ENCODE measurements at places on chromosomes 7 and 10. TPM values are rescaled to one million over a fixed set of nuclear protein-coding genes. Genes with fewer than 3 reads are reported as not detected.

TMEM178B gene
- polyA plus RNA-seq = 5.7 TPM

DNA sequence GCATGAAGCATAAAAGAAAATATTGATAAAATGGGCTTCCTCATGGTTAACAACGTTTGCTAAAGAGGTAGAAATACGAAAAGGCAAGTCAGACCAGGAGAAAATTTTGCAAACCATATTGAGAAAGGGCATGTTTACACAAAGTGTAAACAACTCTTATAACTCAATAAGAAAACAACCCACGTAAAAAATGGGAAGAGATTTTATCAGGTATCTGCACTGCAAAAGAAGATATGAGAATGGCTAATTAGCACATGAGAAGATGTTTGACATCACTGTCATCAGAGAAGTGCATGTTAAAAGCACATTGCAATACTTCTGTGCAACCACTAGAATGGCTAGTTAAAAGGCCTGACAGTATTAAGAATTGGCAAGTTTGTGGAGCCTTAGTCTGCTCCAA, 99.5 kb downstream of the VPS50 start:
- H3K36me3 ChIP-seq = peaks cover 5% of the 10 kb centered on the region
- no peaks in the 10 kb centered on the region for H3K27me3 ChIP-seq
- H3K4me3 ChIP-seq = no peak overlapping the region
- DNase-seq = no peak
- H3K4me1 ChIP-seq = no peaks in the 10 kb centered on the region

MEOX2 gene
- 5.1 TPM for polyA plus RNA-seq

DNA sequence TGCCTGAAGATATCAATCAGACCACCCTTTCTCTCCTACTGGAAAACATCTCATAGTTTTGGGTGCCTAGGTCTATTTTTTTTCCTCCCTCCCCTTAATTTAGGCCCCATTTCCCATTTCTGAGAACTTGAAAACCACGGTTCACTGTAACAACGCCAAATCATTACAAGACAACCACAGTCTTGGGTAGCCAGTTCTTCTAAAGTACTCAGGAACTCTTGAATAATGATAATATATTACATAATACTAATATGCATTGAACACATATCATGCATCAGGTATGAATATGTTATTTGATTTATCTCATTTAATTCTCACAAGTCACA, 185.1 kb upstream of the ADO start:
- no peak for DNase-seq
- no peaks in the 10 kb centered on the region for H3K27me3 ChIP-seq
- H3K36me3 ChIP-seq = no peaks in the 10 kb centered on the region

DNA sequence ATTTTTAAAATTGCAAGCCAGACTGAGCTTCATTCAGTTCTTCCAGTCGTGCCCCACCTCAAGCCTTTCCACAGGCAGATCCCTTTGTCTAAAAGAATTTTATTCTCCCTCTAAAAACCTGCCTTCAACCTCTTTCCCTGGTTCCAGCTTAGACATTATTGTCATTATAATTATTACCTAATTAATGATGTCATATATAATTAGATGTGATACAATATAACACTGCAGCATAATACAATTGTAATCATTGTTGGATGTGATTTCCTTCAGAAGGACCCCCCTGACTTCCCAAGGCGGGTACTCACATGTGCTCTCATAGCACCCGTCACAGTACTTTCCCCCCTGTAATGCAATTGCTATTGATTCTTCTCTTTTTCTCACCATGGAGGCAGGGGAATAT, 88.6 kb downstream of the GPAM start:
- no peaks in the 10 kb centered on the region for H3K27me3 ChIP-seq
- no peak overlapping the region for H3K27ac ChIP-seq
- DNase-seq = no peak
- no peak overlapping the region for H3K4me3 ChIP-seq
- H3K36me3 ChIP-seq = no peaks in the 10 kb centered on the region

- peaks cover 18% of the 10 kb centered on the region for H3K4me1 ChIP-seq
- no peak for DNase-seq
- no peak overlapping the region for H3K27ac ChIP-seq
- no peaks in the 10 kb centered on the region for H3K36me3 ChIP-seq
- no peak overlapping the region for H3K4me3 ChIP-seq
Measured at GRCh38 chr7:94311515-94311914, 83.2 kb upstream of the COL1A2 start.

CH25H gene
- polyA plus RNA-seq = 0.24 TPM

GRCh38 chr10:22505911-22506685, 160.8 kb downstream of the SPAG6 start:
- H3K4me1 ChIP-seq = no peaks in the 10 kb centered on the region
- no peaks in the 10 kb centered on the region for H3K27me3 ChIP-seq
- H3K27ac ChIP-seq = no peak overlapping the region
- H3K36me3 ChIP-seq = no peaks in the 10 kb centered on the region
- DNase-seq = no peak

DENND10 gene
- polyA plus RNA-seq = 7.9 TPM

DNA sequence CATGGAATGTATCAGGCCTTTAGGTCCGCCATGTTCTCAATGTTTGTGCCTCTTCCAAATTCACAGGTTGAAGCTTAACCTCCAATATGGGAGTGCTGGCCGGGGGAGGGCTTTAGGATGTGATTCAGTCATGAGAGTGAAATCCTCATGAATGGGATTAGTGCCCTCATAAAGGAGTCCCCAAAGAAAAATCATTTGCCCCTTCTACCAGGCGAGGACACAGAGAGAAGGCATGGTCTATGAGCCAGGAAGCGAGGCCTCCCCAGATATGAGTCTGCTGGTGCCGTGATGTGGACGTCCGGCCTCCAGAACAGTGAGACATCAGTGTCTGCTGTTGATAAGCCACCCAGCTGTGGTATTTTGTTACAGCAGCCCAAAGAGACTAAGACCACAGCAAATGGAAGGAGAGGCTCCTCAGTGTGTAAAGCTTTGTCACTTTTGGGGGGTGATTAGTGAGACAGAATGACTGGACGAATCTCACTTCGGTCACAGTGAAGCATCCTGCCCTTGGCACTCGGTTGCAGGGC, 231.3 kb upstream of the KLF6 start:
- no peaks in the 10 kb centered on the region for H3K27me3 ChIP-seq
- H3K4me3 ChIP-seq = no peak overlapping the region
- no peak for DNase-seq
- no peak overlapping the region for H3K27ac ChIP-seq
- H3K36me3 ChIP-seq = no peaks in the 10 kb centered on the region

- no peak for DNase-seq
- no peaks in the 10 kb centered on the region for H3K27me3 ChIP-seq
- no peak within 1 kb of the TSS for H3K27ac ChIP-seq
Measured at GRCh38 chr7:12403287-12404181, at the start of gene VWDE. Gene VWDE, minus strand, starts transcription at chr7:12403865. Its CDS starts 149 bp downstream, at chr7:12403716.
